ENCODE measurements at places on chromosomes 11 and 22.

DNA sequence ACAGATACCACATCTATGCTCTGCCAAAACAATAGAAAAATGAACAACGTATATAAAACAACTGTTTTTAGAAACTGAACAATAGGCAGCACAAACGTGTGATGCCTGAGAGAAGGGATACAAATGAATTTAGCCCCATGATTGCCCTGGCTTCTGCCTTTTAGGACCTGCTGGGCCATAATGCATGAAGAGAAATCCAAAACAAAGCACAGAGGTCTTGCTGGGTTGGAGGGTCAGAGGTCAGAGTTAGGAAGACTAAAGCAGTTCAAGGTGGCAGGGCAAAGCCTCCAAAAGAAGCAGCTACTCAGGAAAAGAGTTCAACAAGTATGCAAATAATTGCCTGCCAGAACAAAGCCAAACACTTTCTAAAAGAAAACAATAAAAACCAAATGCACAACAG is 138.5 kb downstream of the TTC28 start:
- no peak for DNase-seq

GRCh38 chr11:9277176-9277575 is 12.0 kb upstream of the DENND5A start:
- no peak for DNase-seq

DNA sequence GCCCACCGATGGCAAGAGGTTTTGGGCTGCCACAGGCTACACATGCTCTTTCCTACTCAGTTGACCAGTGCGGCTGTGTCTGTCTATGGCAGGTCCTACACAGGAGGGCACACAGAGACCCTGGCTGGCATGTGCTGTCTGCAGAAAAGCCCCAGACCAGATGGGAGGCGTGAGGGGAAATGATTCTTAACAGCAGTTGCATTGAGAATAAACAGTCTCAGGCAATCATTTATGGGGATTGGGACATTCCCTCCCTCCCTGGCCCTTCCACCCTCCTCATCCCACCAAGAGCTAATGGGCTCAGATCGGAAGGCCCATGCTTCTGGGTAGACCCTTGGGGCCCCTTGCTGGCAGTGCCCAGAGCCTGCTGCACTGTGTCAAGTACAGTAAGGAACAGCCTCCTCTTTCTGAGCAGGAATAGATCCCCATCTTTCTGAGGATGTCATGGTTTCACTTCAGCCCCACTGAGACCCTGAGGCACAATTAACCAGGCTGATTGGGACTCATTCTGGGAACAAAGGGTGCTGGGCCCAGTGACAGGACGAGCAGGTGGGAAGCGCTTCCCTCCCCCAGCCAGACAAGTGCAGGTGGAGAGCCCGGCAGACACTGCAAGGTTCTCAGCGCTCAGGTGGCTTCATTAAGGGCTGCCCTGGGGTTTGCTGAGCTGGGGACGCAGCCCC is 28.3 kb downstream of the TSPAN18 start:
- DNase-seq = no peak

- DNase-seq = no peak
Measured at GRCh38 chr11:31877083-31877482, 66.0 kb upstream of the PAX6 start.

DNA sequence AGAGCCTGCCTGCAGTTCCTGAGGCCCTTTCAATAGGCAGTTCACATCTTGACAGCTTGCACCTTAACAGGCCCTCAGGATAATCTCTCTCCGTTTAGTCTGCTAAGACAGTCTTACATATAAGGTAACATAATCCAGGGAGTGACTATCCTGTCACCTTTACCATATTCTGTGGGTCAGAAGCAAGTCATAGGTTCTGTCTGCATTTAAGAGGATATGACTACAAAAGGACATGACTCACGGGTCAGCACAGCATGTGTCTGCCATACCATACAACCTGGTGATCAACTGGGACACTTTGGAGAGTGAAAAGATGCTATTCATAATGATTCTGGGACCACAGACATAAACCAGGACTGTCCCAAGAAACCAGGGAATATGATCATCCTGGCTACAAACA is 611.1 kb downstream of the SOX6 start:
- no peak for DNase-seq

DNA sequence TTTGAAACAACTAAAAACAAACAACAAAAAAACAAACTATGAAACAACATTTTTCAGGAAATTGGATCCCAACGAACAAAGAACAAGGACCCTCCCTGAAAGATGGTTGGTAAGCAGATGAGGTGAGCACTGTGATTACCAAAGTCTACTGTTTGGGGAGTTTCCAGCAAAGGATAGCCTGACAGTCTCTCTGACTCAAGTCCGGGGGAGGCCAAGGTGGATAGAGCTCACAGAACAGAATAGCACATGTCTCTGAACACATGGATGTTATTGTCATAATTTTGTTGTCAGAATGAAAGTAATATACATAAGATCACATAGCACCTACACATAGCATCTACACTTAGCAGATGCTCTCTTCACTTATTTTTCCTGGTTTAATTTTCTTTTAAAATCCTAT is 501.3 kb upstream of the TENM4 start:
- DNase-seq = no peak

DNA sequence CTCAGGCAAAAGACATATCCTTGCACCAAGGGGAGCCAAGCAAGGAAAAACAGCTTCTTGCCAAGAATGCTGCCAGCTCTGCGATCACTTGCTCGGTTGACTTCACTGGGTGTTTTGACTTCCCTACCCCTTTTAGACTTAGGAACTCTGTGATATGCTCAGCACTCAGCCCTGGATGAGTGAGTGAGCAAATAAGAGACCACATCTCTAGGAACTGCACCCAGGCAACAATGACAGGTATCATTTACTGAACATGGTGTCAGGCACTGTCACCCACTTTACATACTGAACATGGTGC is 3.7 kb upstream of the IRAG1 start:
- DNase-seq = no peak

- DNase-seq = no peak
Measured at GRCh38 chr11:27138716-27139115, 98.1 kb downstream of the BBOX1 start.

DNA sequence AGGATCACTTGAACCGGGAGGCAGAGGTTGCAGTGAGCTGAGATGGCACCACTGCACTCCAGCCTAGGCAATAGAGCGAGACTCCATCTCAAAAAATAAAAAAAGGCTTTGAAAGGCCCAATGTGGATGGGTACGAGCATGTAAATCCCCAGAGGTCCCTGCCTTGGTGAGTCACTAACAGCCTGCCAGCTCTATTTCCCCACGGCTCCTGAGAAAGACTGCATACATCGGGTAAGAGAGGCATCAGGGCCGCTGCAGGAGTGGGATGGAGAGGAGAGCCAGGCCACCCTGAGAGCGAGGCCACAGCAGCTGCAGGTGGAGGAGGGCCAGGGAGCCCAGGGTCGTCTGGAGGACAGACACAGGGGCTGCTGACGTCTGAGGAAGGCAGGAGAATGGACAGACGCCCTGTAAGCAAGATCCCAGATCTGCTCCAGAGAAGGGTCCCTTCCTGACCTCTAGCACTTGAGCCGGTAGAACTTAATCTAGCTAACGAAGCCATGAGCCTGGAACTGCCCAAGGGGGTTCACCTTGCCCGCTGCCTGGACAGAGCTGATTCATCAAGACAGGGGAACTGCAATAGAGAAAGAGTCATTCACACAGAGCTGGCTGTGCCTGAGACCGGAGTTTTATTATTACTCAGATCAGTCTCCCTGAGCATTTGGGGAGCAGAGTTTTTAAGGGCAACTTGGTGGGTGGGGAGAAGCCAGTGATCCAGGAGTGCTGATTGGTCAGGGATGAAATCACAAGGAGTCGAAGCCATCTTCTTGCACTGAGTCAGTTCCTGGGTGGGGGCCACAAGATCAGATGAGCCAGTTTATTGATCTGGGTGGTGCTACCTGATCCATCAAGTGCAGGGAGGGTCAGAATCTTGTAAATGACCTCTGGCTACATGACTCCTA is 5.1 kb upstream of the KRTAP5-9 start:
- no peak for DNase-seq

- DNase-seq = no peak
Measured at GRCh38 chr22:24693379-24693778, 81.1 kb downstream of the PIWIL3 start.

GRCh38 chr11:134668796-134669195 is 256.8 kb upstream of the B3GAT1 start:
- DNase-seq = no peak

DNA sequence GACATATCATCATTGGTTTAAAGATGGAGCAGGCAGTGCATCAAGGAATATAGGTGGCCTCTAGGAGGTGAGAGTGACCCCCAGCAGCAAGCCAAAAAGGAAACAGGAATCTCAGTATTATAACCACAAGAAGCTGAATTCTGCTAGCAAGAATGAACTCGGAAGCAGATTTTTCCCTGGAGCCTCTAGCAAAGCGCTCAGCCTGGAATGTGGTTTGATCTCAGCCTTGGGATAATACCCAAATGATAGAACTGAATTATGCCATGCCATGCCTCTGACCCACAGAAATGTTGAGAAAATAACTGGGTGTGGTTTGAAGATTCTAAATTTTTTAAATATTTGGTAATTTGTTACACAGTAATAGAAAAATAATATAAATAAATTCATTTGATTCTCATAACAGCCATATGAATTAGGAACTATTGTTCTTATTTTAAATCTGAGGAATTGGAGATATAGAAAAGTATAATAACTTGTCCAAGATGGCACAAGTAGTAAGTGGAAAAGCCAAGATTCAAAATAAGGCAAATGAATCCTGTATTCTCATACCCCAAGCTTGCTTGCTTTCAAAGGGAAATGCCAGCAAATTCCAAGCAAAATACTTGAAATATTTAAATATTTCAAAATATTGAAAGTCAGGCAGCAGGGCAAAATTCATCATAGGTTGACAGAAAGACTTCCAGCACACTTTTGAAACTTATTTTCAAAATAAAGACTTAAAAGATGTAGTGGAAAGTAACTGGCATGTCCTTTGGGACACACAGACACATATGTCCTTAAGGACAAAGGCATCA is 567.4 kb downstream of the KCNA4 start:
- no peak for DNase-seq

- no peak for DNase-seq
Measured at GRCh38 chr11:64648551-64648950, 57.5 kb downstream of the SLC22A12 start.

DNA sequence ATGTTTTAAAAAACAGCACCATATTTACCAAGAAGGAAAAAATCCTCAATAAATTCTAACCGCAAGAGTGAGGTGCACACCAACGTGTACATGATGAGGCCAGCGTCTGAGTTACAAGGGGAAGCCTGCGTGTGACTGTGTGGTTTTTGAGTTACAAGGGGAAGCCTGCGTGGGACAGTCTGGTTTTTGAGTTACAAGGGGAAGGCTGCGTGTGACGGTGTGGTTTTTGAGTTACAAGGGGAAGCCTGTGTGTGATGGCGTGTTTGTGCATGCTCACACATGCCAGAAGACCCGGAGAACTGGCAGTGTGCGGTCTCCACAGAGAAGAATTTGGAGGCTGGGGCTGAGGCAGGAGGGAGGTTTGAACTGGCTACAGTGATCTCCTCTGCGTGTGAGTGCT is 1376.4 kb downstream of the TBC1D22A start:
- DNase-seq = no peak

- no peak for DNase-seq
Measured at GRCh38 chr11:11071486-11071885, 213.6 kb upstream of the ZBED5 start.

- DNase-seq = no peak
Measured at GRCh38 chr11:11788063-11788710, 53.6 kb upstream of the USP47 start.
